ENCODE measurements at places on chromosomes 6 and 20. TPM values are rescaled to one million over a fixed set of nuclear protein-coding genes. Genes with fewer than 3 reads are reported as not detected.

Gene MANEA
- total RNA-seq: 10.2 TPM

Gene TSHZ2
- 0.43 TPM for total RNA-seq

Gene SLC22A2
- not detected for total RNA-seq

Gene OR2J1
- total RNA-seq: not detected
